ENCODE measurements at places on chromosomes 1 and 21.

GRCh38 chr1:214296860-214297745, 16.1 kb downstream of the SMYD2 start:
- no peak for DNase-seq

DNA sequence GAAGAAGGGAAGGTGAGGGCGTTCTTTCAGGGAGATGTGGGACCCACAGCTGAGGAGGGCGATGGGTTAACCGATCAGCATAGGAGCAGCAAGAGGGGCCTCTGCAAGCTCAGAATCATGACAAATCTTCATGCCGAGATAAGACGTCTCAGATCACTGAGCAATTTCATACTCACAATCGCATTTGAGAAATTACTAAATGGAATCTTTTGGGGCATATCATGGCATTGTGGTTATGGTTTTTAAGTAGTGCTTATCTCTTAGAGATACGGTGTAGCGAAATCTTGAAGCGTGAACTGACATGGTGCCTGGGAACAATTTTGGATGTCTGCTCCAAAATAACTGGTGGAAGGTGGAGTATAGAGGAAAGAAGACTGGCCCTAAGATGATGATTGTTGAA, 6.2 kb downstream of the TNNT2 start:
- DNase-seq: no peak

DNA sequence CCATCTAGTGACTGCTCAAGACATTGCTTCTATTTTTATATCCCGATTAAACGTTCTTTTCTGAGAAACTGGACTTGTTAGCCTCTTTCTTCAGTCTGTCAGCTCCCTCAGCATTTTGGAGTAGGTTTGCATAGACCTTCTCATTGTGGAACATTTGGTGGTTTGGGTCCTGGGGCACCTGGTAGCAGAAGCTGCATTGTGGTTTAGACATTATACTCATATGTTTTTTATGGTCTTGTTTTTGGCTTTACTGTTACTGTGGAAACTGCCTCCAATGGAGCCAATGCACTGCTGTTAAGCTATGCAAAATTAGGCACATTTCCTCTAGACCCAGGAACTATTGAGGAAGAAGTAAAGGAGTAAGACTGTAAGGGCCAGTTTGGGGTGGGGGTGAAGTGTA, 36.7 kb upstream of the LRRC8B start:
- DNase-seq: no peak

- no peak for DNase-seq
Observed at GRCh38 chr1:22140694-22141093, 2.2 kb downstream of the WNT4 start.

DNA sequence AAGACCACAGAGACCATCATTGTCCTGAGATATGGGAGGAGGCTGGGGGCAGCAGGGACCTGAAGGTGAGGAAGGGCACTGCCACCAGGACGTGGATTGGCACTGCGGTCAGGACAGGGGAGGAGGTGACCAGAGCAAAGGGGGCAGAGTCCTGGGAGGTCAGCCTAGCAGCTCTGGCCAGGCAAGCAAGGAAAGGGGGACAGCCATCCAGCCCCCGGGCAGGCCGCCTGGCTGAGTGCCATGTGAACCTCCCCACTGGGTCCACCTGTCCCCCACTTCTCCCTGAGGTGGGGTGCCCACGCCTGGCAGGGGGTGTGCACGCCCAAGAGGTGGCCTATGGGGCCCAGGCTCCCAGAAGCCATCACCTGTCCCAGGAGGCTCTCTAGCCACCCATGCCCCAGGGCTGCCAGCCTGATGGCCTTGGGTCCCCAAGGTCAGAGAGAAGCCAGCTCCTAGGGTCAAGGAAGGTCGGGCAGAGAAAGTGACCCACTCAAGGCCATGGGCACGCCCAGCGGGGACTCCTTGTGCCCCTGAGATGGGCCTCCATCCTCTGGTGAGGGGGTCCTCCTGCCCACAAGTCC, 17.6 kb upstream of the PTTG1IP start:
- no peak for DNase-seq
